ENCODE measurements at places on chromosomes 6 and 20.

GRCh38 chr6:83985308-83985713 is 48.3 kb upstream of the MRAP2 start:
- no peak for DNase-seq

DNA sequence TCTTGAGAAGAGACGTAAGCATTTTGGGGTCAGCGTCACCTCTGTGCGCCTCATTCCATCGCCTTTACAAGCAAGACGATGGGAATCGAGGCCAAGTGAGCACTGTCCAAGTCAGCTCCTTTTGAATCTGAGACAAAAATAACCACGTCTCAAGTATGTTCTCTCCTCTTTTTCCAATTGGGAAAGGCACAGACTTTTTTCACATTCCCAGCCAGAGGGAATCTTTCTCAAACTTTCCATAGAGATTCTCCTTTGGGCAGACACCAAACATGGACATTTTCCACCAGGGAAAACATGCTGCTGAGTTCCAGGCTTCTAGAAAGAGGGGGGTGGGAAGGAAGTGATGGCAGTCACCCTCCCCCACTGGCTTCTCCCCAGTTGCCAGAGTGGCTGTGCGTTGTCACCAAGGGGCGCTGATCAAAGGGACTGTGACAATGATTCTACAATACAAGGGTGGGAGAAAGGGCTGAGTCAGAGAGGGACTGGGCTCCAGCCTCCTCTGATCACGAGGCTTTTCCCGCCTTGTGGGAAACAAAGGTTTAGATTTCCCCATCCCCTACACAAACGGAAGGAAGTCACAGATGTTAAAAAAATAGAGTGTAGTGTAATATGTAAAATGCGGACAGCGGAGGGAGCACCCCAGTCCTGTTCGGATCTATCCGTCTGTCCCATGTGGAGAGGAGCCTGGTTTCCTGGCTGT is 281.9 kb upstream of the RNF24 start:
- peak; percentile 28 for DNase-seq

DNA sequence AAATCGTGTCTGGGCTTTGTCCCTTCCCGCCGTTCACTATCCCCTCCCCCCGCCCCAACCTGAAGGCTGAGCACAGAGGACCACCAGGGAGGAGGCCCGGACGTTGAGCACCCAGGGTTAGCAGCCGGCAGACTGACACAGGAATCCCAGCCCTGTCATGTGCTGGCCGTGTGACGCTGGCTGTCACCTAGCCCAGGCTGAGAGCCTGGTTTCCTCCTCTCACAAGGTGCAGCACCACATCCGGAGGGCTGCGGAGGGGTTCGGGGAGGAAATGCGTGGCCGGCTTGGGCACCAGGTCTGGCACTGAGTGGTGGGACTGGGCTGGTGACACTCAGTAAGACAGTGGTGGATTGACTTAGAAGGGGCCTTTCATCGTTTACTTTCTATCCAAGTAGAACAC is 4.6 kb upstream of the LSM14B start:
- DNase-seq = peak; percentile 52

- DNase-seq = no peak
These were observed 508.9 kb upstream of the JAG1 start for GRCh38 chr20:11182720-11183119.

DNA sequence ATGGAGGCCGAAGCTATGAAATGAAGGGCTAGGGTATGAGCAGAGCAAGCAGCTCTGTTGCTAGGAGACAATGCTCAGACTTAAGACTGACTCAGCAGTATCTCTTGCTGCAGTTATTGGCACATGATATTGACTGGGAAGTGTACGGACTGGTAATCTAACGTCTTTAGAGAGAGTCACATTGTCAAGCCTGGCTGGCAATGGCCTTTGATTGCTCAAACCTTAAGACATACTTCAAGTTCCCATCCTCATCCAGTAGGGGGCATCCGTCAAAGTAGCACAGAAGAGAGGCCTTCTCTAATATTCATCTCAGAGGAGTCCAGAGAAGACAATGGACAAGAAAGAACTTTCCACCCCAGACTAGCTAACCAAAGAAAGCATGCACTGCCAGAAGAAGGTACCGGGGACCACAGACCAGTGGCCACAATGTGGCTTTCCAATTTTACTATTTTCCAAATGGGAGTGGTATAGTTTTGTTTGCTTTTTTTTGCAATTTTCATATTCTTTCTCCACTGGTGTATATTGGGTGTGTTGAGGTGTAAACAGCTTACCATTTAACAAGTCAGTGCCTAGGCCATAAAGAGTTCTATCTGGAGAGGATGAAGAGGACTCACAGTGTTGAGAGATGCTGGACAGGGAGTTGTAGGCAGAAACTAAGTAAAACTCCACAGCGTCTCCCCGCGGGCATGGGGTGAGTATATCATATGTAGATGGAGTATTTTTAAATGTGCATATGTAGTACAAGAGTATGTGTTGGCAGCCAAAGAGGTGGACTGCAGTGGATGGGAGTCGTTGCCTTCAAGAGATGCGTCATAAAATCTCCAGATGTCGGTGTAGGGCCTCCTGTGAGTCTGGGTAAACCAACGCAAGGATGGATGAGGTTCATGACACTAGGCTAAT is 36.7 kb downstream of the LRFN2 start:
- peak; percentile 49 for DNase-seq

DNA sequence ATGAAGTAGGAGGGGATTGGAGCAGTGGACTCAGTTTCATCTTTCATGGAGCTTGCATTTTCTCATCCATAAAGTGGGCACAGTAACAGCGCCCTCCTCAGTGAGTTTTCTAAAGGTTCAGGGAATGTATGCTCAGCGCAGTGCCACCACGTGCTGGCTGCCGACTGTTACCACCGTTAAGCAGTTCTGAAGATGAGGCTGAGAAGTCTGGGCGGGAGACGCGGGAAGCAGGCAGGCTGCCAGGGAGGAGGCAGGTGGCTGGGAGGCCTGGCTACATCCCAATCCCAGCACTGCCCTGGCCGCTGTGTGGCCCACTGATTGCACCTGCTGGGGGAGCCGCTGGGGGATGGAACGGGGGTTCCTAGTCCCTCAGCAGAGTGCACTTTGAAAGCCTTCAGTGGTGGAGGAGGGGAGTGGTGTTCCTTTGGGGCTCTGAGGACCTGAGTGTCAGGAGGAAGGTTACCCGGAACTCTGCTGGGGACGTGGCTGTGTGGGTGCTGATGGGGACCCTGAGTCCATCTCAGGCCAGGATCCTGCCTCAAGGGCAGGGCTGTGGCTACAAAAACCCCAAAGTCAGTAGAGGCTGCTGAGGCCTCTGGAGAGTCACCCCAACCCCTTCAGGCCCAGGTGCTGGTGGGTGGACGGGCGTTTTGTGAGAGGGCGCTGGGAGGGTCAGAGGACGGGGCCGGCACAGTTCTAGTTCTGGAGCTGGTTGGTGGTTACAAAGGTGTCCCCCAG is 28.0 kb upstream of the PHACTR3 start:
- no peak for DNase-seq

GRCh38 chr6:26197933-26198721 is 110.9 kb downstream of the HFE start:
- DNase-seq = no peak

GRCh38 chr6:34576286-34576955 is 20.3 kb upstream of the SPDEF start:
- peak; percentile 43 for DNase-seq

GRCh38 chr6:99236010-99236409 is 113.5 kb downstream of the FAXC start:
- DNase-seq = no peak

Measured in hematopoietic multipotent progenitor cell (in vitro differentiated cells).